ENCODE measurements at places on chromosomes 5 and 9.

GRCh38 chr5:137565450-137565849 lies 66.3 kb upstream of the SPOCK1 start:
- no peak for DNase-seq

GRCh38 chr9:127162046-127162863 lies 39.8 kb upstream of the ANGPTL2 start:
- no peak for DNase-seq

- no peak for DNase-seq
These were observed at the start of gene PCDH1 for GRCh38 chr5:141878186-141878710. Gene PCDH1 (minus strand): TSS chr5:141878410. CDS start chr5:141878262, 148 bp downstream.

DNA sequence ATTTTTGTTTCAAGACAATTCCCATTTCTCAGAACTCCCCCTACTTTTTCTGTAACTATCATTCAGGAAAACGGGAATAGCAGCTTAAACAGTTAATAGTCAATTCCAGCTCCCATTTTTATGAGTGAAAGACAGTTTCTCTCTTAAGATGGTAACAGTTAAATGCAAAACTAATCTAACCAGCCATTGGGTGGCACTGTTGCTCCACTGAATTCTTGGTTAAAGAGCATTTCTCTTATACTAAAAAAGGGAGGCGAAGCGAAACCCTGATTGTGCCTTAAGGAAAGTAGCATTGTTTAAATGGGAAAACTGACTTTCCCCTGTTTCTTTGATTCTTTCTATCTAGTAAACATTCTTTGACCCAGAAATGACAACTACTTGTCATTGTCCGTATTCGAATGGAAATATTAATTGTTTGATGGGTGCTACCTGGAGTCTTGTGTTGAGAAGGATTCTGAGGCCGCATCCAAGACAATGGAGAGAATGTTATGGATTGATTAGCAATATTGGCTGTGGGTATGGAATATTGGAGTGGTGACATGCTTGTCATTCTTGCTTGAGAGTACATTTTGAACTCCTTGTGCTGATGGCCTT lies 507.8 kb downstream of the MAT2B start:
- DNase-seq, result no peak

- no peak for DNase-seq
These were observed 1.2 kb downstream of the N4BP3 start for GRCh38 chr5:178114325-178115135.

DNA sequence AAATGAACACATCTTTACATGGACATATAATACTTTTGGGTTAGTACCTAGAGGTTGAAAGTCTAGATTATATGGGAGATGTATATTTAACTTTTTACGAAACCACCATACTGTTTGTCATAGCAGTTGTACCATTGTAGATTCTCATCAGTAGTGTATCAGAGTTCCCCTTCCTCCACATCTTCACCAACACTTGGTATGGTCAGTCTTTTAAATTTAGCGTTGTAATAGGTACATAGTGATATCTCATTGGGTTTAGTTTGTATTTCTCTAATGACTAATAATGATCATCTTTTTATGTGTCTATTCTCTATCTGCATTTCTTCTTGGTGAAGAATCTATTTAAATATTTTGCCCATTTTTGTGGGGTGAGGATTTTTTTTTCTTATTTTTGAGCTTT lies 137.5 kb downstream of the NR3C1 start:
- no peak for DNase-seq

DNA sequence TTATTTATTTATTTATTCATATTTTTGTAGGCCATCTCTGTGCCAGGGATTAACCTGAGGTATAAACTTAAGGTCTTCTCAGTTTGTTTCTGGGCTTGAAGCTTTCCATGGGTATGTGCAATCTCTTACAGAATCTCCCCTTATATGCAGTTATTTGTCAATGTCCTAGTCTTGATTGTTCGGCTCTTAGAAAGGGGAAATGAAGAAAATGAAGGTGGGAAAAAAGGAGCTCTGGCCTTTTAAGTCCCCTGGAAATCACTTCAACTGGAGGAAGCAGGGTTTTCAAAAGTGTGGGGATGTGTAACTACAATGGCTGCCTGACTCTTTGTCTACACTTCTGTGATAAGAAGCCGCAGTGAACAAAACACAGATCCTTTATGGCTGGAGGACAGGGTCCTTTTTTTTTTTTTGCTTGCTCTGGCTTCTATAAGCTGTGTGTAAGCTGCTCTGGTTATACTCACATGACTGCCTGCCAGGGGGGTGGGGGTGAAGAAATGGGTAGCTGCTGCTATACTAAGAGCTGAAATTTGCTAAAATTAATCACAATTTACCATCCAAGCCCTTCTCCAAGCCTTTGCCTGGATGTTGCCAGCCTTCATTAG lies 33.7 kb downstream of the CENPP start:
- DNase-seq, result no peak

DNA sequence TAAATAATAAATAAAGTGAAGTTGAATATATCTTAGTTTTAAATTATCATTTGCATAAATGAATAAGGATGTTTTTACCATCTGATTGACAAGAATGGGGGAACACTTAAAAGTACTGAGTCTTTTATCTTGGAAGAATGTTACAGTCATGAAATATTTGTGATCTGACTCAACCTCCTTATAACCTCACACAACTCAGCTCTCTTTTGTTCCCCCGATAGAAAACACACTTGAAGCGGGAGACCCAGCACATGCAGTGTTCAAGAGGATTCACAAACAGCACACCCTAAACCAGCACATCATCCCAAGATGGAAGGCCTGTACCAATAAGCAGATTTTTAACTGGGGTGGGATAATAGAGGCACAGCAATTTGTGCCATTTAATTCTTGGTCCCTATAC lies 15.5 kb downstream of the BAAT start:
- no peak for DNase-seq

GRCh38 chr5:127876384-127876783 lies 173.2 kb downstream of the CCDC192 start:
- no peak for DNase-seq

- DNase-seq, result no peak
These were observed 43.5 kb downstream of the ADAMTS2 start for GRCh38 chr5:179301796-179302195.

DNA sequence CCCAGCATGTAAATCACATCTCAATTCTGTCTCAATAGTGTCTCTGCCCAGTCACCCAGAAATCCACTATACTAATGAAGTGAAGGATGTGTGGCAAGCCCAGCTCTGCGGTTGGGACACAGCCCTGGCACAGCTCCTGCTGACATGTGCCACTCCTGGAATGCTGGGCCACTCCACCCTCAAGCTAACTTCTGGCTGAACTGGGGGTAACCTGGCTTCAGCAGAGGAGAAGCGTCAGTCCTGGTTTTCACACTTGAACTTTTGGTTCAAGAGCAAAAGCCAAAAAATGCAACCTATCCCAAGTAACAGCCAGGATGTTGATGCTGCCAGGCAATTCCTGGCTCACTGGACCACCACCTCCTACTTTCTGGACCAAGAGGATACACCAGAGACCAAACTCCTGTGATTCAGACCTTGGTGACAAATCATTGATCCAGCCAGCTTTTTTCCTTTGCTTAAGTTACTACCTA lies 86.4 kb downstream of the ARRDC3 start:
- peak; percentile 95 for DNase-seq

DNA sequence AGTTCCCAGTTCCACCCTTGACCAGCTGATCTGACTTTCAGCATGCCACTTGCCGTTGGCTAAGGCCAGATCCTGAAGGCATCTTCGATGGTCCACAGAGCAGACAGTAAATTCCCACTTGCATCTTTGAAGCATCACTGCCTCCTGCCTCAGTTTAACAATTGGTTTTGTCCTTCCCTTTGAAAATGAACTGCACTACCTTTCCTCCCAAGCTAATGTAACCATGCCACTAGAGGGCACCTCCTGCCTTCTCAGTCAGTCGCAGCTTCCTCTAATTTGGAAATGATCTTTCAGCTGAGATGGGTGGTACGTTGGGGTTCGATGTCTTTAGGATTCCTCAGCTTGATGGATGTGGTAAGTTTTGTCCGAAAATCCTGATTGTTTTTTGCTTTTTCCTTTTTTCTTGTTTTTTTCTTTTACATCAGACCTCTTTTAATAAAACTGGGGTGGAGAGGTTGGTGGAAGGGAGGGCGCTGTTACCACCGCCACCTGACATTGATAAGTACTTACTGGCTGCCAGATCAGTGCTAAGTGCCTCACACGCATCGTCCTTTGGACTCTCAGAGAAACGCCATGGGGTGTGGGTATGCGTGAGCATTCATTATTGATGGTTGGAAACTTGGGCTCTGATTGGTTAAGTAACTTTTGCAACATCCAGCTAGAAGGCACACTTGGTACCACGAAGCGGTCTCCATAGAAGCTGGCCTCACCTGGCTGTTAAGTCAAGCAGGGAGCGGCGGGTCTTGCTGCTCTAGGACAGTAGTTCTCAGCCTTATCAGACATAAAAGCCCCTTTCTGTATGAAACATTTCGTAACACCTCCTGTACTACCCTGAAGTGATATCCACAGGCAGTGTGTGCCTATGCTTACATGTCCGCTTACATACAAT lies 16.9 kb downstream of the PTTG1 start:
- DNase-seq, result no peak

GRCh38 chr9:95808011-95808410 lies 67.5 kb upstream of the ERCC6L2 start:
- no peak for DNase-seq
